ENCODE measurements at places on chromosomes 6 and 20.

GRCh38 chr6:63941747-63942470 is 306.3 kb downstream of the PHF3 start:
- no peaks in the 10 kb centered on the region for H3K27me3 ChIP-seq
- H3K4me3 ChIP-seq = no peak overlapping the region
- H3K27ac ChIP-seq = no peak overlapping the region

DNA sequence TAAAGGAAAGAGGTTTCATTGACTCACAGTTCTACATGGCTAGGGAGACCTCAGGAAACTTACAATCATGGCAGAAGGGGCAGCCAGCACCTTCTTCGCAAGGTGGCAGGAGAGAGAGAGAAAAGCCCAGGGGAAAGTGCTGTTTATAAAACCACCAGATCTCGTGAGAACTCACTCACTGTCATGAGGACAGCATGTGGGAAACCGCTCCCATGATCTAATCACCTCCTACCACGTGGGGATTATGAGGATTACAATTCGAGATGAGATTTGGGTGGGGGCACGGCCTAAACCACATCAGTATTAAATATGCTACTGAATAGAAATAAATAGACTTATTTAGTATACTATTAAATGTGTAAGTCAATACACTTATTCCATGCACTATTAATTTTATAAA is 70.6 kb upstream of the TCF21 start:
- H3K36me3 ChIP-seq = no peaks in the 10 kb centered on the region
- peaks cover 6% of the 10 kb centered on the region for H3K27me3 ChIP-seq
- H3K4me1 ChIP-seq = no peaks in the 10 kb centered on the region
- no peak overlapping the region for H3K27ac ChIP-seq
- H3K4me3 ChIP-seq = no peak overlapping the region

DNA sequence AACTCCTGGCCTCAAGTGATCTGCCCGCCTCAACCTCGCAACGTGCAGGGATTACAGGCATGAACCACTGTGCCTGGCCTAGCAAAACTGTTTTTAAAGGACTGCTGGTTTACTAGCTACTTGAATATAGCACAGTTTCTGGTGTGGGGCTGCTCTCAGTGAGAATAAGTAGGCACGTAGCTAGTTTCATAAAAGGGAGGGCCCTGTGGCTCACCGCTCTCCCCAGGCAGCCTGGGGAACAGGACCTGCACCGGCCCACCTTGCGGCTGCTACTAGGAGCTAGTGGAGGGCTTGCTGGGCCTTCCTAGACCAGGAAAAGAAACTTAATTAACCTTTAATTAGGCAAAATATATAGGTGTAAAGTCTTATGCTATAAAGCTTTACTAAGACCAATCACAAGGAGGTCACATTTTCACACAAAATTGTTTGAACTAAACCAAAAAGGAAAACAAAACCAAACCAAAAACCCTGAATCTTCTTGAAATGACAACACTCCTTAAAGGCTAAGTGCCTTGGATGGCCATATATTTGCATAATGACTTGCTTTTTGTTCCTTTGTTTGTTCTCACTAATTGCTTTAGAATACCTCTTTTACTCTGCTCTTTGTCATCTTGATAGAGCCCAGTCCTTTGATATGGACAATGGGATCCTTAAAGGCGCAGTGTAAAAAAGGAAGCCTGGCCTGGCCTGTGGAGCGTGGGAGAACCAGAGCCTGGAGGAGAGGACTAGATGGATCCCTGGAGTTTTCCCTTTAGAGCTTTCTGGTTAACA is 69.5 kb upstream of the SAMD5 start:
- no peak overlapping the region for H3K4me3 ChIP-seq
- H3K4me1 ChIP-seq = no peaks in the 10 kb centered on the region
- peaks cover 2% of the 10 kb centered on the region for H3K27me3 ChIP-seq
- no peaks in the 10 kb centered on the region for H3K36me3 ChIP-seq
- no peak overlapping the region for H3K27ac ChIP-seq

- H3K4me3 ChIP-seq = peak within 1 kb of the TSS; percentile 46
- H3K27ac ChIP-seq = no peak within 1 kb of the TSS
- peak; percentile 54 for DNase-seq
- peaks cover 1% of the 10 kb centered on the region for H3K4me1 ChIP-seq
These were observed at the start of gene HRH3 for GRCh38 chr20:62219992-62220665. HRH3 (minus strand) TSS chr20:62220278; CDS start chr20:62219970, 308 bp downstream.

DNA sequence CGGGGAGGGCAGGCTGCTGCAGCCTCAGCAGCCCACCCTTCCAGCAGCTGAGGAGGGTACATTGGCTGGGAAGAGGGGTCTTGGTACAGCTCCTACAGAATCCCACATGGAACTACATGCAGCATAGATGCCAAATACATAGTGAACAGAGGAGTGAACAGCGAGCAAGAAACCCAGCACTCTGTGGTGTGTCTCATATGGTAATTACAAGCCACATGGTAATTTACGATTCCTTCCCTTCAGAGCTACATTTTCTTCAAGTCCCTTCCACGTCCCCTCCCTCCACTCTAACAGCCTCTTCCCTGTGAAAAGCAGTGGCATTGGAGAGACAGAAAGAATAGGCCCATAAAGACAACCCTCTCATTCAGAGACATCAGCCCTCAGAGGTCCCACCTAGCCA is 167.7 kb downstream of the SYNDIG1 start:
- no peaks in the 10 kb centered on the region for H3K4me1 ChIP-seq
- H3K36me3 ChIP-seq = no peaks in the 10 kb centered on the region
- no peak for DNase-seq
- no peak overlapping the region for H3K4me3 ChIP-seq
- no peak overlapping the region for H3K27ac ChIP-seq

GRCh38 chr6:27518881-27519795 is 46.2 kb upstream of the ZNF184 start:
- peaks cover 30% of the 10 kb centered on the region for H3K27me3 ChIP-seq
- H3K36me3 ChIP-seq = peaks cover 7% of the 10 kb centered on the region
- DNase-seq = peak; percentile 48

- H3K4me1 ChIP-seq = peaks cover 15% of the 10 kb centered on the region
- H3K27ac ChIP-seq = no peak overlapping the region
- no peak for DNase-seq
These were observed 34.5 kb downstream of the MTHFD1L start for GRCh38 chr6:150900049-150900448.

- no peaks in the 10 kb centered on the region for H3K36me3 ChIP-seq
- no peak for DNase-seq
- no peak overlapping the region for H3K4me3 ChIP-seq
- no peaks in the 10 kb centered on the region for H3K4me1 ChIP-seq
- H3K27me3 ChIP-seq = no peaks in the 10 kb centered on the region
- H3K27ac ChIP-seq = no peak overlapping the region
These were observed 70.6 kb upstream of the DEFB112 start for GRCh38 chr6:50120300-50120699.

GRCh38 chr6:154122195-154122925 is 83.3 kb downstream of the OPRM1 start:
- H3K36me3 ChIP-seq = no peaks in the 10 kb centered on the region
- no peak overlapping the region for H3K4me3 ChIP-seq
- H3K4me1 ChIP-seq = no peaks in the 10 kb centered on the region
- H3K27me3 ChIP-seq = peaks cover 4% of the 10 kb centered on the region
- H3K27ac ChIP-seq = no peak overlapping the region
- DNase-seq = no peak

- H3K27ac ChIP-seq = no peak overlapping the region
- H3K4me3 ChIP-seq = no peak overlapping the region
- no peaks in the 10 kb centered on the region for H3K36me3 ChIP-seq
- no peaks in the 10 kb centered on the region for H3K27me3 ChIP-seq
These were observed 515.0 kb downstream of the CDH26 start for GRCh38 chr20:60473211-60473610.

DNA sequence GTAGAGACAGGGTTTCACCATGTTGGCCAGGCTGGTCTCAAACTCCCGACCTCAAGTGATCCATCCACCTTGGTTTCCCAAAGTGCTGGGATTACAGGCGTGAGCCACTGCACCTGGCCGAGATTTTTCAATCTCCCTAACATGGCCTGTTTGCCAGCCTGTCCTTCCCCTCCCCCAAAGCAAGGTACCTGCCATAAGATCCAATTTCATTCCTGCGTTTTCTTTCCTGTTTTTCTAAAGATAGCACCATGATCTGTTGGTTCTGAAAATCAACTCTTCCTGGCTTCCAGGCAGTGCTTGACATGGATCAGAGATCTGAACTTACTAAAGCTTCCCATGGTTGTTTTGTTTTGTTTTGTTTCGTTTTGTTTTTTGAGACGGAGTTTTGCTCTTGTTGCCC is 7.5 kb downstream of the MGME1 start:
- no peaks in the 10 kb centered on the region for H3K27me3 ChIP-seq
- DNase-seq = no peak
- H3K36me3 ChIP-seq = peaks cover 40% of the 10 kb centered on the region
- peak overlapping the region; percentile 35 for H3K27ac ChIP-seq

All from activated B cell treated with CpG ODN at 0.5 μM for 24 hours (primary cell).